ENCODE measurements at places on chromosomes 3 and 15.

GRCh38 chr15:65916664-65917406 lies 47.5 kb downstream of the RAB11A start:
- no peak for DNase-seq

GRCh38 chr3:42635111-42635510 lies 18.4 kb upstream of the ZBTB47 start:
- peak; percentile 29 for DNase-seq

DNA sequence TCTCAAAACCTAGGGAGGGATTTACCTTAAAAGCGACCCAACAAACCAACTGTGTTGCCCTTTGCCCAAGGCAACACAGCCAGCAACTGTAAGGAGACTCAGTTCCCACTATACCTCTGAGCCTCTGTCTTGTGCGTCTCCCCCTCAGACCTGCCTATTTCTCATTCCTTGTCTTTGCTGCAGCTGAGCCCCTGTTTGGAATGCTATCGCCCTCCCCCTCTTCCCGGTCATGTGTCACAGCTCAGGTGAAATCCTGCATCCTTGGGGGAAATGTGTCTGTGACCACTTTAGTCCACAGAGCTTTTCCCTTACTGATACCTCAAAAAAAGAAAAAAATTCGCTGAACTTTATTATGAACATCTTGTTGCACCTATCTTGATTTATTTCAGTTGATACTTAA lies 52.0 kb upstream of the LRIG1 start:
- no peak for DNase-seq

DNA sequence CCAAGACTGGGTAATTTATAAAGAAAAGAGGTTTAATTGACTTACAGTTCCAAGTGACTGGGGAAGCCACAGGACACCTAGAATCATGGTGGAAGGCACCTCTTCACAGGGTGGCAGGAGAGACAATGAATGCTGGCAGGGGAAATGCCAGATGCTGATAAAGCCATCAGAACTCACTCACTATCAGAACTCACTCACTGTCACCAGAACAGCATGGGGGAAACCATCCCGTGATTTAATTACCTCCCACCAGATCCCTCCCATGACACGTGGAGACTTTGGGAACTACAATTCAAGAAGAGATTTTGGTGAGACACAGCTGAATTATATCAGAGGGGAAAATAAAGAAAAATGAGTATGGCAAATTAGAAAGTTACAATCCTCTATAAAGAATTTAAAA lies 310.9 kb downstream of the BCHE start:
- DNase-seq = no peak

GRCh38 chr3:15923640-15924405 lies 126.0 kb upstream of the ANKRD28 start:
- DNase-seq = no peak

GRCh38 chr15:99409097-99409473 lies 156.7 kb upstream of the MEF2A start:
- DNase-seq = peak; percentile 22

DNA sequence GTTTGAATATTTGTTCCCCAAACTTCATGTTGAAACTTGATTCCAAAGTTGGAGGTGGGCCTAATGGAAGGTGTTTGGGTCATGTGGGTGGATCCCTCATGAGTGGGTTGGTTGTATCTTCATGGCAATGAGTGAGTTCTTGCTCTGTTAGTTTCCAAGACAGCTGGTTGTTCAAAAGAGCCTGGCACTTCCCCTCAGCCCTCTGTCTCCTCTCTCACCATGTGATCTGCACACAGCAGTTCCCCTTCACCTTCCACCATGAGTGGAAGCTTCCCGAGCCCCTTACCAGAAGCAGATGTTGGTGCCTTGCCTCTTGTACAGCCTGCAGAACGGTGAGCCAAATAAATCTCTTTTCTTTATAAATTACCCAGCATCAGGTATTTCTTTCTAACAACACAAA lies 327.1 kb upstream of the SLCO3A1 start:
- DNase-seq = no peak

DNA sequence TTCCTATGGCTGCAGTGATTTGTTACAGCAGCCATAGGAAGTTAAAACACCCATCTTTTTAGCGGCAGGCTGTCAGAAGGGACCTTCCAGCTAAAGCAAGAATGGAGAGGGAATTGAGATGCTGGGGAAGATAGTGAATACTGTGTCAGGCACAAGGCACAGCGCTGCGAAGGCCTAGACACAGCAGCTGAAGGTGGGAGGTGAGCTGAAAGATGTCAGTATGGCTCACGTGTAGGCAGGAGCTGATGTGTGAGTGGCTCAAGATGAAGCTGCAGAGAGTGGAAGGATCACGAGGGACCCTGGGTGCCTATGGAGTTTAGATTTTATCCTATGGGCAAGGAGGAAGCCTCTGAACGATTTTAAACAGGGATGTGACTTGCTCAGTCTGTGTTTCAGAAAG lies 44.3 kb downstream of the NMNAT3 start:
- DNase-seq = no peak
